Adrenal gland (tissue), 19 donors: ENCODE measurements at places on chromosomes 1 and 21.
A peak's percentile ranks its signal among the peaks of the same experiment; 100 is the strongest.

- DNase-seq: no peak
These were observed 31.7 kb upstream of the TRIM17 start for GRCh38 chr1:228448372-228448771.

- no peak for DNase-seq
These were observed 68.3 kb downstream of the PLA2G4A start for GRCh38 chr1:186897008-186897407.

GRCh38 chr1:156616463-156616862, 2.8 kb upstream of the HAPLN2 start:
- DNase-seq: peak; percentile 72

DNA sequence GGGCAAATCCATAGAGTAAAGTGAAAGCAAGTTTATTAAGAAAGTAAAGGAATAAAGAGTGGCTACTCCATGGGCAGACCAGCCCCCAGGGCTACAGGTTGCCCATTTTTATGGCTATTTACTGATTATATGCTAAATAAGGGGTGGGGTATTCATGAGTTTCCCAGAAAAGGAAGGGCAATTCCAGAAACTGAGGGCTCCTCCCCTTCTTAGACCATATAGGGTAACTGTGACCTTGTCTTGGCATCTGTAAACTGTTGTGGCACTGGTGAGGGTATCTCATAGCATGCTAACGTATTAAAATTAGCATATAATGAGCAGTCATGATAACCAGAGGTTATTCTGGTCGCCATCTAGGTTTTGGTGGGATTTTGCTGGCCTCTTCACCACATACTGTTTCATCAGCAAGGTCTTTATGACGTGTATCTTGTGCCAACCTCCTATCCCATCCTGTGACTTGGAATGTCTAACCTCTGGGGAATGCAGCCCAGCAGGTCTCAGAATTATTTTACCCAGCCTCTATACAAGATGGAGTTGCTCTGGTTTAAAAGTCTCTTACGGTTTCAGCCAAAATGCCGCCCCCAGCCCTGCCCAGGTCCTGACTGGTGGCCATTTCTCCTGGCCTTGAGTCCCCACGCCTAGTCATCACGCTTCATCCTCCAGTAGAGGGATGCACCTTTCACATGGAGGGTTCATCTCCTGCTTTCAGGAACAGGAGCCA, 982 bp upstream of the TRIM17 start:
- DNase-seq: no peak

DNA sequence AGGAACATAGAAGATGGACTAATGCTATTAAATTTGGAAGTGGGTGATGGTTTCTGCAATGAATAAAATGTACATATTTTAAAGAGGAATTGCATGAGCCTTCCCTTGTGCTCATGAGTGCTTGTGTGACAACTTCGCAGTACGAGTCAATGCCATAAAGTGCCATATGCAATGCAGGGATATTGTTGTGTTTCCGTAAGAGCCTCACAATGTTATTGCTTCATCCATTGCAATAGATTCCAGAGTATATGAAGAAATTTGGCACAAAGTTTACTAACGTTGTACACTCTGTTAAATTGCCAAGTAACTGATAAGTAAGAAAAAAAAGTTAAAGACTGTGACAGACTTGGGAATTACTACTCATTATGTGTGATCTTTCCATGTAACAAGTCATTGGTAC, 22.3 kb downstream of the BTG3 start:
- DNase-seq: no peak

GRCh38 chr1:218345673-218346390, 696 bp downstream of the TGFB2 start:
- peak; percentile 65 for DNase-seq

- DNase-seq: peak; percentile 24
These were observed 157.4 kb downstream of the TNFSF18 start for GRCh38 chr1:172893146-172893841.

DNA sequence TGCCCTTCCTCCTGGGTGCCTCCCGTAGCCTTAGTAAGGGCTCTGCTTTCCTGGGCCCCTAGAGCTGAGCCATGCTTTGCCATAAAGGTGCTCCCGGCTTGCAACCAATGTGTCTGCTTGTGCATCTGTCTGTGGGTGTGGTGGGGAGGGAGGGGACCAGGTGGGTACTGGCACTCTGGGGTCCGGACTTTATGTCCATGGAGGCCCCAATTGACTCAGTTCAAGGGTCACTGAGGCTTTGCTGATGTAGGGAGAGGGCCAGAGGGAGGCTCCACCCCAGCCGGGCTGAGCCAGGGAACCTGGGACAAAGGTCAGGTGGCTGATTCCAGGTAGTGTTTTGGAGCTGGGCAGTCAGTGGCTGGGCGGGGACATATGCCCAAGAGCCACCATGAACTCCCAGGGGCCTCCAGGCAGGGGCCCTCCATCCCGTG, 15.0 kb downstream of the TNFRSF25 start:
- DNase-seq: no peak

DNA sequence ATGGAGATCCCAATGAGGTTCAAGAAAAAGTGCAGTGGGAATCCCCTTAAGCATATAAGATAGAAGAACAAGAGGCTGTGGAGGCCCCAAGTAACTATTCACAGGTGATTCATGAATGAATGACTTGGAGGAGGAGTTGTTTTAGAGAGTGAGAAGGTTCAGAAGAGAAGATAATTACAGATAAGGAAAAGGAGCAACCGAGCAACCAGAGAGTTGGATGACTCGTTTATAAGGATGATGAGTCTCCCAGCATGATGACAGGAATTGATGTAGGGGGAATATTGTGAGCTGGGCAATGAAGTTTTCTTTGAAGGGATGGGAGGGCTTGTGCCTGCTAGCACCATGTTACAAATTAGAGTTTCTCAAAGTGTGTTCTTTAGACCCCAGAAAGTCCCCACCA, 9.8 kb downstream of the C8A start:
- no peak for DNase-seq

- no peak for DNase-seq
These were observed 268.6 kb upstream of the RGS18 start for GRCh38 chr1:191889623-191890003.

- peak; percentile 85 for DNase-seq
These were observed 27.4 kb upstream of the COQ8A start for GRCh38 chr1:226912587-226913176.

- DNase-seq: no peak
These were observed 672.7 kb upstream of the ADGRL2 start for GRCh38 chr1:81128079-81128478.

DNA sequence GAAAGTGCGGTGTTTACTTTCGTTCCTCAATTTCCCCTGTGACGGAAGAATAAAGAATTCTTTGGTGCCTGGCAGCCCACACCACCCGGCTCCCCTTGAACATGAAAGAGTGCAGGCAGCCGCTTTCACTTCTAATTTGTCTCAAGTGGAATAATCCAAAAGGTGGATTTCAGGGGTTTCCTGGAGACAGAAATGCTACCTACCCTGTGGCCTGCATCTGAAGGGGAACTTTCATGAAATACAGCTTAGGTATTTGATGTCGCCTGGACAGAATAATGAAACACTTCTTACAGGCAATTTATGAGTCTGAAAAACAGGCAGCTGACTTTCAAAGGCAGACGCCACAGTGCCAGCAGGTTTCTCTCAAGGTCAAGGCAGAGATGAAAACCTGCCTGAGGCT, 169.5 kb upstream of the USP24 start:
- no peak for DNase-seq

DNA sequence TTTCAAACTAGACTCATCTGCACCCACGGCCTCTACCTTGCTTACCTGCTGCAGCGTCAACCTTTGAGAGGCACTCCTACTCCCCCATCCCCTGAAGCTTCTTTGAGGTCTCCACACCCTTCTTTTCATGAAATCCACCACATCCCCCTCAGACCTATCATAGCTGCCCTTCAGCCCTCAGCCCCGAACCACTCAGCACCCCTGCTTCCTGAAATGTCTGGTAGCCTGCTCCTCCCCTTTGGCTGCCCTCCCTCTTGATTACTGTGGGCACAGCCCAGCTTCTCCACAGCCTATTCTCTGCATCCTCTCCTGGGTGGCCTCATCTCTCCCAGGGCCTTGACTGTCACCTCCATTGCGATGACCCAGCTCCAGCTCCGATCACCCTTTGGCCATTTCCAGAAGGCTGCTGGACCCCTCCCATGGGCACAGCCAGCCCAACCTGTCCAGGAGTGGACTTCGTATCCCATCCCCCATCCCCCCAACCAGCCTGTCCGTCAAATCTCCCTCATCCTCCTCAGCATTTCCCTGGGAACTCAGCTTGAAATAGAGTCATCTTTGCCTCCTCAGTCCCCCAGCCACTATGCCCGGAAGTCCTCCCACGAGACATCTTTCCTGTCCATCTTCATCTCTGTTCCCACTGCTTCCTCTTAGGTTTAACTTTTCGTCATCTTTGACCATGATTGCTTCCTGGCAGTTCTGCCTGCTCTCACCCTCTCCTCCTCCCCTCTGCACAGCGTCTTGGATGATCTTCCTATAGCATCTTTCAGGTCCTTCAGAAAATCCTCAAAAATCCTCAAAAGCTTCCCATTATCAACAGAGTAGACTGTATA, 6.1 kb upstream of the ADORA1 start:
- peak; percentile 35 for DNase-seq

DNA sequence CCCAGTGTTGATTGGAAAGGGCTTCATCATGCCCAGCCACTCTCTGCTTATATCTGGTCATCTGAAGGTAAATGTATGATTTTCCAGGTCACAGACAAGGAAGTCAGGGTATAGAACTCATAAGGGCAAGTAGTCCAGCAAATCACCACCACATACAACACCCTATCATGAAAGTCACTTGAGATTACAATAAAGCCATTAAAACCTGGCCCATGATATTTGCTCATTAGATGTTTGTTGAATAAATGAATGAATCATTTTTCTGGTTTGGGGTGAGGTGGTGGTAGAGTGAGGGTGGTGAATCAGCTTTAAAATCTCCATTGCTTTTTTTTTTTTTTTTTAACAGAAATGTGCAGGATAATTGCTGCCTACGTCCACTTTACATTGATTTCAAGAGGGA, 91.9 kb downstream of the TGFB2 start:
- no peak for DNase-seq

GRCh38 chr1:210412240-210412639, 83.5 kb downstream of the HHAT start:
- DNase-seq: no peak

GRCh38 chr21:37292941-37293340, 25.8 kb upstream of the VPS26C start:
- DNase-seq: no peak
